Posterior vena cava (tissue), 2 donors: ENCODE measurements at places on chromosomes 11 and 22.

- no peak for DNase-seq
Measured at GRCh38 chr22:25878933-25879332, 136.9 kb downstream of the MYO18B start.

DNA sequence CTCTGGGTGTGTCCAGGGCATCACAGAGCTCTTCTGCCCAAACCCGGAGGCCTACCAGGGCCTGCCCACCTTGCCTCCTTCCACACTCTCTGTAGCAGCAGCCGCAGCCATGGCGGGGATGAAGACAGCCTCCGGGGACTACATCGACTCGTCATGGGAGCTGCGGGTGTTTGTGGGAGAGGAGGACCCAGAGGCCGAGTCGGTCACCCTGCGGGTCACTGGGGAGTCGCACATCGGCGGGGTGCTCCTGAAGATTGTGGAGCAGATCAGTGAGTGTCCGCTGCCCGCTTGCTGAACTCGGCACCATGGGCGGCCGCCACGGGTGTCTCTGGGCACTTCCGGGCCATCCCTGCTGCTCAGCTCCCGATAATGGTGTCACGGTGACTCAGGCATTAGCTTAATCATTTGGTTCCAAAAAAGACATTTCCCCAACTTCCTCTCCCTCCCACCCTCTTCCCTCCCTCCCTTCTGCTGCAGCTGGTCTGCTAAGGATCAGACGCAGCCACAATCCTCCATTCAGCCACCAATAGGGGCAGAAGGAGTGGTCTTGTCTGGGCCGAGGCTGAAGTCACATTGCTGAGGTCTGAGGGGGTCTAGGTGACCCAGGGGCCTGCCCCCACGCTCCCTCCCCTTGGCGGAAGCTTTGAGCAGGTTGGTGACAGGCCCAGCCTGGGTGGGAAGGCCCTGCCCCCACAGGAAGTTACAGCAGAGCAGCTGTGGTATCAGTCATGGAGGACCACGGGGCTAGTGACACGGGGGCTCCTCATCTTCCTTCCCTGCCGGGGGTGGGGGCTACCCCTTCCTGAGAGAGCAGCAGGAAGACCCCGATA lies 950 bp downstream of the FERMT3 start:
- peak; percentile 94 for DNase-seq

DNA sequence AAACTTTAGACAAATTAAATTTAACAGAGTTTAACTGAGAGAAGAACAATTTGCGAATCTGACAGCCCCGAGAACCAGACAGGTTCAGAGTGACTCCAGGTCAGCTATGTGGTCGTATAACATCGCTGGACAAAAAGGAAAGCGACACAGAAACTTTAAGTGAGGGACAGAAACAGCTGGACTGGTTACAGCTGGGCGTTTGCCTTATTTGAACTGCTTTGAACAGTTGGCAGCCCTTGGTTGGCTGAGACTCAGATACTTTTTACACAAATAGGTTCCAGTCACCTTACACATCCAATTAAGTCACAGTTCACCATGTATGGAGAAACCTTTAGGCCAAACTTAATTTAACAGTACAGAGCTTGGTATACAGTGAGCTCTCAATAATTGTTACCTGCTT lies 436.9 kb downstream of the GUCY1A2 start:
- no peak for DNase-seq

- DNase-seq: no peak
Measured at GRCh38 chr11:128503245-128503991, 83.9 kb downstream of the ETS1 start.

- DNase-seq: no peak
Measured at GRCh38 chr11:87851234-87851633, 324.0 kb downstream of the RAB38 start.

DNA sequence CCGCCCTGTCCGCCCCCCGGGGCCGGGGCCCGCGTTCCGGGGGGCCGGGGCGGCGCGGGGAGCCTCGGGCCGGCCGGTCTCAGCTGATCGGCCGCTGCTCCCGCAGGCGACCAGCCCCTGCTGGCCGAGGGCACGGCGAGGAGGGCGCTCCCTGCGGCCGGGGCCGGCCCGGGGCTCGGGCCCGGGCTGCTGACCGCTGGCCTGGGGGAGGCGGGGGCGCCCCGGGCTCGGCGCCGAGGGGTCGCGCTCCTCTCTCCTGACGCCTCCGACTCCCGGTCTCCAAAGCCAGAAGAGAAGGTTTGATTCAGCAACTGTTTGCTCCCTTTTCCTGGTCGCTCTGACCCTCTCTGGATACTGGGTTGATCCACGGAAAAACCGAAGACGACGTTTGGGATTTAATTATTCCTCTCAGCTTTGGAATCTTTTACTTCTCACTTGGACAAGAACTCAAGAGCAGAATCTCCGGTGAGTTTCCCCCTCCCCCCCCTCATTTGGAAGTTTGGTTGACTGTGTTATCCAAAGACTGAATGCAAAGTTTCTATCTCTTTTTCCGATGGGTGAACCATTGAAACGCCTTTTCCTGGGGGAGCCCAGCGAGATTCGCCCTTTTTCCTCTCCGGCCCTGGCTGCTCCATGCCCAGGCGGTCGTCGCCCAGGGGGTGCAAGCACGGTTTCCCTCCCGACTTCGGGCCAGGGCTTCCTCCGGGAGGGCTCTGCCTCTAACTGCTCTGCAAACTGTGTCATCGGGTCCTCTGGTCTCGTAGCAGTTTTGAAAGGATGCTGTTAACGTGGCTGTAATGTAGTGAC lies 725 bp downstream of the KDM2A start:
- DNase-seq: peak; percentile 80
